SK-N-SH (cell line): ENCODE measurements at places on chromosomes 3 and 15. TPM values are rescaled to one million over a fixed set of nuclear protein-coding genes. Genes with fewer than 3 reads are reported as not detected.

- peak; percentile 20 for DNase-seq
Measured at GRCh38 chr3:43932921-43933320, 242.2 kb downstream of the ABHD5 start.

The MEGF11 gene
- 0.03 TPM in 1 of 2 replicates, not detected in the other for polyA plus RNA-seq

The ARHGEF26 gene
- 0.70 and 1.2 TPM in 2 replicates for polyA plus RNA-seq

DNA sequence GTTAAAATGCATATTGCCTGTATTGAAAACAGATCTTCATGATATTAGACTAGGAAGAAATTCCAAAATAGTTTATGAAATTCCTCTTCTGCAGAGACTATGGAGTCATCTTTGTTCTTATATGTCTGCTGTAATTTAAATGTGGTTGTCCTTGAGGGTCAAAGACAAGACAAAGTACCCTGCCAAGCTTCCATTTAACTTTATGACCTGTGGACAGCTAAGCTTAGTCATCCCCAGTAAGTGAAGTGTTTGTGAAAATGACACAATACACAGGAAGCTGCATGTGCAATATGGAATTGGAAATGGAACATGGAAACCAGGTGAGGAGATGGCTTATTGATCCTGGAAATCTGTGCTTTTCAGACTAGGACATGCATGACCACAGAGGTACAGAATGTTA lies 68.5 kb upstream of the GBE1 start:
- no peak for DNase-seq

The RPN1 gene
- polyA plus RNA-seq: 162 and 183 TPM in 2 replicates

The TRH gene
- polyA plus RNA-seq: not detected in 2 replicates

DNA sequence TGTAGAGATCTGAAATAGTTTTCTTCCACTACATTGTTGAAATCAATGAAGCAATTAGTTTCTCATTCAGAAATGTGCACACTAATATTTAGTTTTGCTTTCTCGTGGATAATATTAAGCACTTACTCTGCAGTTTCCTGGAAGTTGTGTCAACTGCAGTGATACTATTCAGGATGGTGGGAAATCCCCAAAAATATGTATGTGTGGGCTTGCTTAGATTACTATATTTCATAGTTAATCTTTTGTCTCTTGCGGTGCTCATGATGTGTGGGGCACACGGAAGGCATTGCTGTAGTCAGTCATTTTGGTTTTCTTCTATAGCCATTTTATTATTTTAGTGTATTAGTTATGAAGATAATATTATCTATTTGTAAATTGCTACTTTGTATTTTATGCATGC lies 19.7 kb downstream of the RAB11A start:
- no peak for DNase-seq

The SYNPR gene
- not detected in 2 replicates for polyA plus RNA-seq

The MAPK6 gene
- polyA plus RNA-seq: 16.9 and 23.0 TPM in 2 replicates

DNA sequence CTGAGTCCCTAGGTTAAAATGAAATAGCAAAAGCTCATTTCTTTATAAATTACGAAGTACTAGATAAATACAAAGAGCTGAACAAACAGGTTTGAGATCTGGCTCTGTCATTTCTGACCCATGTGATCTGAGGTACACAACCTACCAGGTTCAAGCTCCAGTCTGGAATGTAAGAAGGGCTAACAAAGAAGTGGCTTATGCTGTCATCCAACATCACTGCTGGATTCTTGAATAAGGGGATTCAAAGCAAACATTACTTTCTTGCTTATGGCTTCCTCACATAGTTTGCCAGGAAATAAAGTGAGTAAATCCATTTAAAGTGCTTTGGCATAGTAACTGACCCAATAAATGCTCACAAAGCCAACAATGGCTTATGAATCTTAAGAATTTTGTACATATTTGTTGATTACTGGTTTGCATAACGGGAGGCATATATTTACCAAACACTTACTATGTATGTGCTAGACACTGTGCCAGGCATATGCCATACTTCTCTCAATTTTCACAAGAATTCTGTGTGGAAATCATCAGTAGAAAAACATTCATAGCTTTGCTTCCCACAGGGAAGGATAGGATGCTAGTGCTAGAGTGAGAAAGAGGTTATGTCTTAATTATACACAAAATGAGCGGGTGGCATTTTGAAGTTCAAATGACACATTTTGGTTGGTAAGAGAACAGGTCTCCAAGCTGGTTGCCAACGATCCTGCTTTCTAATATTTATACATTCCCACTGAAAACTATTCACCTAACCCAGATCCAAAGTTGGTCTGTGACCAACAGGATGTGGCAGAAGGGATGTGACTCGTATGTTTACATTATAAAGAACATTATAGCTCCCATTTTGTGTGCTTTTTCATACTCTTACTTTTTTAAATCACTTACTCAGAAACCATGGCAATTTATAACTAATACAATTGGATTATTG lies 38.7 kb upstream of the CSPG5 start:
- no peak for DNase-seq

GRCh38 chr15:70066004-70066403 lies 31.7 kb downstream of the TLE3 start:
- DNase-seq: no peak

GRCh38 chr15:82805994-82806406 lies at the start of gene FSD2:
FSD2 (minus strand) TSS chr15:82806069; CDS start chr15:82787390, 18,679 bp downstream.
- DNase-seq: no peak

DNA sequence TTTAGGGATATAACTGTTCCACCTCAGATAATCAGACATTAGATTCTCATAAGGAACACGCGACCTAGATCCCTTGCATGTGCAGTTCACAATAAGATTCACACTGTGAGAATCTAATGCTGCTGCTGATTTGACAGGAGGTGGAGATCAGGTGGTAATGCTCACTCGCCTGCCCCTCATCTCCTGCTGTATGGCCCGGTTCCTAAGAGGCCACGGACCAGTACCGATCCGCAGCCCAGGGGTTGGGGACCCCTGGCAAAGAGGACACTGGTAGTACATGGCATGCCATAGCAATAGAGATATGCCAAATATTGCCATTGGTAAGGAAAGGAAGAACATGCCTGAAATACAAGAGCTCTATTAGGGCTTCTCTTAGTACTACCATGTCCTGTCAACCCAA lies 59.7 kb downstream of the LSM3 start:
- no peak for DNase-seq

DNA sequence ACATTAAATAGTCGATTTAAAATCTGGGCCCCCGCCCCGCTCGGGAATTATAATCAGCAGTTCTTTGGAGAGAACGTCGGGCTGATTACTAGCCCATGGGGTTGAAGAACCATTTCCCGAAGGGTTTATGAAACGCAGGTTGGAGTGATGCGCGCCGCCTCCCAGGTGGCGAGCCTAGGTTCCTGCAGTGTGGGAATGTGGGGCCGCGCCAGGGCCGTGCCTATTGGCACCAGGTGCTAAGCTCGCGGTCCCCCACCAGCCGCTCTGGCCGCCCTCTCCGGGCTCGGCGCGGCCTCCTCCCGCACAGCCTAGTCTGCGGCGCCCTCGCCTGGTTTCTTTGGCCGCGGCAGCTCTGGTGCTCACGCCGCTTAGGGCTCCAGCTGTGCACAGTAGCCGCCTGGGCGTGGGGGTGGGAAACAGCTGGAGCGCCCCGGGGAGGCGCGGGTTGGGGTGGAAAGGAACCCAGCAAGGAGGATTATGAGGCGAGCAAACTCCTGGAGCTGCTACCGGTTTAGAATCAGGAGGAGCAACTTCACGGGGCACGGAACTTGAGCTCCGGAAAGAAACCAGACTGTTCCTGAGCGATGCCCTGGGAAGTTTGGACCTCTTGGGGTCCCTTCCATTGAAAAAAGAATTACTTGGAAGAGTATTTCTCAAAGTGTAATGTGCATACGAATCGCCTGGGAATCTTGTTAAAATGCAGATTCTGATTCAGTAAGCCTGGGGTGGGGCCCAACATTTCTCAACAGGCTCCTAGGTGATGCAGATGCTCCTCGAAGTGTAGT lies 5.6 kb upstream of the MECOM start:
- peak; percentile 89 for DNase-seq

The ADAMTS17 gene
- not detected in 2 replicates for polyA plus RNA-seq

DNA sequence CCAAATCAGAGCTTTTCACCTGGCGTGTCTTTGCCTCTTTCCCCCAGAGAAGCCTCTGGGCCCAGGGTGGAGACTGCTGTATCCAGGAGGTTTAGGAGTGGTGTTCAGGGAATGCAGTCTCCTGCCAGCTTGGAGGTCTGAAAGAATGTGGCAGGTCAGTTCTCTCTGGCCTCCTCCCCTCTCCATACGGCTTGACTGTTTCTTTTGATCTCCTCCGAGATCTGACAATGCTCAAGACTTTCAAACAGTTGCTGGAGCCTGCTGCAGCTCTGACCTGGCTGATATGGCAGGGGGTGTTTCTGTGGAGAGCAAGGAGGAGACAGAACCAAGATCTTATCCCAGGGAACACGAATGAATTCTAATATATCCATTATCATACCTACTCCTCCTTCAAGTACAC lies 24.7 kb upstream of the TM4SF4 start:
- DNase-seq: no peak

The SKOR1 gene
- polyA plus RNA-seq: 0.18 and 0.26 TPM in 2 replicates

DNA sequence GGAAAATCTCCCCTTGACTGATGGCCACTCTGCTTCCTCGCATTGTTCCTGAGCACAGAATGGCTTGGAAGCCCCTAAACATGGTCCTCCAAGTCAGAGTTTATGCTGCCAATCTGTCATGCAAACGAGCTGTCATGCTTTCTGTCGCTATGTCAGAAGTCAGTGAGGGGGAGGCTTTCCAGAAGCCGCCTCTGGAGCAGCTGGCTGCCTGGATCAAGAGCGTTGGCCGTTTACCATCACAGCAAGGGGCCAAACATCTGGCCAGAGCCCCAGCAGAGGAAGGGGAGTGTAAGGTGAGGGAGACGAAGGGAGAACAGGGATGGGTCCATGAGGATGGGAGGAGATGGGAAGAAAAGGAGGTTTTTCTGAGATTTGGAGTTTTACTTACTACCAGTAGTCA lies 372.6 kb upstream of the NR2F2 start:
- no peak for DNase-seq

DNA sequence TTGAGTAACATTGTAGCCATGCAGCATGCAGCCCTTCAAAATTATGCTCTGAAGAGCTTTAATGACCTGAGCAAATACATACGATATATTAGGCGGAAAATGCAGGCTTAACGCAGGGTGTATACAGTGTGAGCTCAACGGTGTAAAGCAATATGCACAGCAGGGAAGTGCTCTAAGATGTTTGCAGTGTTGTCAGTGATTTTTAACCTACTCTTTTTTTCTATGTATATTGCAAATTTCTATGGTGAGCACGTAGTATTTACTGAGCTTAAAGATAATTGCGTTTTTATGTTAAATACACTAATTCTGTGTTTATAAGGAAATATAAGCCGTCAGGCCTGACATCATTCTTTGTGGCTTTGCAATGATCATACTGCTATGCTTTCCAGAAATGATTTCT lies 42.1 kb downstream of the DGKG start:
- DNase-seq: no peak

- peak; percentile 89 for DNase-seq
Measured at GRCh38 chr3:53493963-53494791, at the start of gene CACNA1D. CACNA1D (plus strand) TSS chr3:53494611; CDS start chr3:53495167, 556 bp downstream.

The CCNB2 gene
- polyA plus RNA-seq: 40.5 and 46.6 TPM in 2 replicates

The ZNF774 gene
- 1.6 and 1.8 TPM in 2 replicates for polyA plus RNA-seq

The GOLGA8J gene
- polyA plus RNA-seq: not detected in 2 replicates

The TOPAZ1 gene
- polyA plus RNA-seq: not detected in 2 replicates

GRCh38 chr3:197580253-197580691 lies 24.5 kb upstream of the BDH1 start:
- no peak for DNase-seq

The TAGLN3 gene
- polyA plus RNA-seq: 19.6 and 24.2 TPM in 2 replicates

GRCh38 chr15:49075881-49076280 lies 29.6 kb upstream of the SECISBP2L start:
- DNase-seq: no peak

The LHFPL4 gene
- 0.39 and 0.91 TPM in 2 replicates for polyA plus RNA-seq

GRCh38 chr3:69538281-69538680 lies 152.4 kb upstream of the FRMD4B start:
- no peak for DNase-seq

The NR1I2 gene
- 0.03 TPM in 1 of 2 replicates, not detected in the other for polyA plus RNA-seq

The CTDSPL gene
- polyA plus RNA-seq: 22.1 and 26.8 TPM in 2 replicates

The GOLGA6L9 gene
- polyA plus RNA-seq: 7.3 and 7.4 TPM in 2 replicates

- no peak for DNase-seq
Measured at GRCh38 chr15:83192742-83193141, 14.9 kb downstream of the HDGFL3 start.

GRCh38 chr3:171972871-171973348 lies 66.5 kb upstream of the FNDC3B start:
- no peak for DNase-seq

The ADGRG7 gene
- not detected in 2 replicates for polyA plus RNA-seq

DNA sequence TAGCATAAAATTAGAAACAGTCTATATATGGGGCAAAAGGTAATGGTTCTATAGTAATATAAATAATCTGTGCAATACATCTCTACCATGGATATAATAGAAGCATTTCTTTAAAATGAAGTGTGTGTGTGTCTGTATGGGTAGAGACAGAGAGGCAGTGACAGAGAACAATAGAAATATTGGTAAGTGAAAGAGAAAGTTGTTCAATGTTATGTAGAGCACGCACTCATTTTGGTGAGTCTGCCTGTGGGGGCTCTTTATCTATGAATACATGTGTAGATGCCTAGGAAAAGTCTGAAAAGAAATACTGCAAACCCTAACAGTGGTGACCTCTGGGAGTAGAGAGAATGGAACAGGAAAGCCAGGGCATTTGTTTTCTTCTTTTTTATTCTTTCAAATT lies 182.6 kb downstream of the STAC start:
- DNase-seq: no peak

The CD200 gene
- 1.0 and 1.1 TPM in 2 replicates for polyA plus RNA-seq

GRCh38 chr3:112345681-112346080 lies 12.7 kb downstream of the CD200 start:
- no peak for DNase-seq

DNA sequence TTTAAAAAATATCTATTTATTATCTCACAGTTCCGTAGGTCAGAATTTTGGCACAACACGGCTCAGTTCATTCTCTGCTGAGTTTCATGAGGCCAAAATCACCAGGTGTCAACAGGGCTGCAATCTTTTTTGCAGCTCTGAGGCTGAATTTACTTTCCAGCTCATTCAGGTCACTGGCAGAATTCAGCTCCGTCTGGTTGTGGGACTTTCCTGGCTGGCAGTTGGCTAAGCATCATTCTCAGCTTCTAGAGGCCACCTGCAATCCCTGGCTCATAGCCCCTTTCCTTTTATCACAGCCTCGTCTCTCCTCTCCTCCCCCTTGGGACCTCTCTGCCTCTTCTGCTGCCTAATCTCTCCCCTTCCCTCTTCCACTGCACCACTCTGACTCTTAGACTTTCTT lies 174.0 kb upstream of the WNT5A start:
- DNase-seq: no peak

The CCDC13 gene
- 0.66 and 1.3 TPM in 2 replicates for polyA plus RNA-seq

DNA sequence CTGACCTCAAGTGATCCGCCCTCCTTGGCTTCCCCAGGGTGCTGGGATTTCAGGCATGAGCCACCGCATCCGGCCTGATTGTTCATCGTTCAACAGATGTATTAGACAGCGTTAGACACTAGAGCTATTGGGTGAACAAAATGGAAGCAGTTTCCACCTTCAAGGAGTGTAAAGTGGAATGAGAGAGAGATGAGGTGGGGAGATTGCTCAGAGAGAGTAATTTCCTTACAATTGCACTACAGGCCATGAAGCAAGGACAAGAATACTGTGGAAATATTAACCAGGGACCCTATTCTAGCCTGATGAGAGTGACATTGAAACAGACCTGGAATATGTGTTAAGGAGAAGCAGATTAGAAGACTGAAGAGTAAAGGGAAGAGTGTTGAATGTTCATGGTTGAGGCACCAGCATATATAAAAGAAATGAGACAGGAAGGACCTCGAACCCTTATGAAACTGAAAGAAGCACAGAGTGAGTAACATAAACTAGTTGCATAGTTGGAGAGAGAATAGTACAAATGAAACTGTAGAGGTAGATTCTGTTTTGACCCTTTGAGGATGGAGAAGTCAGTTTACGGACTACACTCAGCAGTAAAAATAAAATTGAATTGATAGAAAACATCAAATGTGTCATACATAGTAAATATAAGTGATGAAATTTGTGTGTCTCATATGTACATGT lies 7.2 kb downstream of the RTF1 start:
- no peak for DNase-seq

The ARPP21 gene
- 1.4 and 1.6 TPM in 2 replicates for polyA plus RNA-seq
